ENCODE measurements at places on chromosomes 1 and 21.
A peak's percentile ranks its signal among the peaks of the same experiment; 100 is the strongest.

GRCh38 chr1:151638812-151639211, 27.0 kb downstream of the SNX27 start:
- DNase-seq = no peak

DNA sequence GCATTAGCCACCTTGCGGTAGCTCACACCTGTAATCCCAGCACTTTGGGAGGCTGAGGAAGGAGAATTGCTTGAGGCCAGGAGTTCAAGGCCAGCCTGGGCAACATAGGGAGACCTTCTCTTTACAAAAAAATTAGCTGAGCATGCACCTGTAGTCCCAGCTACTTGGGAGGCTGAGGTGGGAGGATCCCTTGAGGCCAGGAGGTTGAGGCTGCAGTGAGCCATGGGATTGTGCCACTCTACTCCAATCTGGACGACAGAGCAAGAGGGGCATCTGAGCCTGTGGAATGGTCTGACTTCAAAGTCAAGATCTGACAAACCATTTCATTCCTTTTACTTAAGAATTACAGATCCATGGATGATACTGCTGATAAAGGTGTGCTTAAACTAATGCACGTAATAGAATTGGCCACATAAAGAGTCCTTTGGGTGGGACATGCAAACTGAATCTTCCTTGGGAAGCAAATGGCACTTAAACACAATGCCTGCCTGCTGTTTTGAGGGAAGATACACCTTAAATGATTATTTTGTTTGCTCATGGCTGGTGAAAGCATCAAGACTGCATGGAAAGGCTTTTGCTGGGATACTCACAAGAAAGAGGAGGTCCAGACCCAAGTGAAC, 2.5 kb upstream of the TMEM201 start:
- DNase-seq = no peak

DNA sequence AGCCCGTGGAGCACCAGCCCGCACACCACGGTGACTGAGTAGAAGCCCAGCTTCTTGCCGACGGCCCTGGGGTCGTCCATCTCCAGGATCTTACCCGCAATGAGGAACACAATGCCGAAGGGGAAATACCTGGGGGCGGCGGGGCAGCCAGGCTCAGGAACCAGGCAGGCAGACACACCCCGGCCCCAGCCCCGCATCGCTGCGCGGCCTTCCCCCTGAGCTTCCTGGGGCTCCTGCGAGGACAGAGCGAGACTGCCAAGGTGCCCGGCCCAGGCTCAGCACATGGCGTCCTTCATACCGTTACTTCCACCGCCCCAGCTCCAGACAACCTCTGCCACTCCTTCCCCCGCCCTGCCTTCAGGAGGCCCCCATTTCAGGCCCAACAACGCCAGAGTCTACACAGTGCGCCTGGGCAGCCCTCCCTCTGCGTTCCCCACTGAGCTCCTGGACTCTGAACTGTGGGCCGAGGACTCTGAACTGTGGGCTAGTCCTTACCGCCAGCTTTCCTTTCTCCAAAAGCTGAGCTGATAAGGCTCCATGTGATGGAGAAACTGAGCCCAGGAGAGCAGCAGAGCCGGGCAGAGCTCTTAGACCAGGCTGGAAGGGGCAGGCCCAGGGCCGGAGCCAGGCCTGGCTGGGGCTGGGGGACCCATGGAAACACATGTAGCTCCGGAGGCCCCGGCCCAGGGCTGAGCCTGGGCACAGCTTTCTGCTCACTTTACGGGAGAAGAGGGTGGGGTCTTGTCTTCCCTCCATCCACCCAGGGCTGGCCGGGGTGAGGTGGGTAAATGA, 30.8 kb downstream of the PODN start:
- no peak for DNase-seq

GRCh38 chr1:107925565-107925964, 39.4 kb downstream of the VAV3 start:
- no peak for DNase-seq

GRCh38 chr21:38273745-38274542, 17.2 kb downstream of the KCNJ15 start:
- DNase-seq = no peak

DNA sequence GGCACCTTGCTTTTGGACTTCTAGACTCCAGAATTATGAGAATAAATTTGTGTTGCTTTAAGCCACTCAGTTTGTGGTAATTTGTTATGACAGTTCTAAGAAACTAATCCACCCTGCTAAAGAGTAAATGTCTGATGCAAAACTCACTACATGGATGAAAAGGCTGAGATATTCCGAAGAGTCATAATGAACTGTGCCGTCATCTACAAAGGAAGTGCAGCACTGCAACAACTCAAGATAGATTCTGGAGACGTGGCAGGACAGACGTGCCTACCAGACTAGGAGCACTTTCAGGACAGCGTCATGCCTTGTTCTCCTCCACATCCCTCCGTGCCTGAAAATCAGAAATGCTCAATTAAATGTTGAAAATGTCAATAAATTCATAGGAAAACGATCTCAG, 24.4 kb upstream of the IRF2BP2 start:
- no peak for DNase-seq

DNA sequence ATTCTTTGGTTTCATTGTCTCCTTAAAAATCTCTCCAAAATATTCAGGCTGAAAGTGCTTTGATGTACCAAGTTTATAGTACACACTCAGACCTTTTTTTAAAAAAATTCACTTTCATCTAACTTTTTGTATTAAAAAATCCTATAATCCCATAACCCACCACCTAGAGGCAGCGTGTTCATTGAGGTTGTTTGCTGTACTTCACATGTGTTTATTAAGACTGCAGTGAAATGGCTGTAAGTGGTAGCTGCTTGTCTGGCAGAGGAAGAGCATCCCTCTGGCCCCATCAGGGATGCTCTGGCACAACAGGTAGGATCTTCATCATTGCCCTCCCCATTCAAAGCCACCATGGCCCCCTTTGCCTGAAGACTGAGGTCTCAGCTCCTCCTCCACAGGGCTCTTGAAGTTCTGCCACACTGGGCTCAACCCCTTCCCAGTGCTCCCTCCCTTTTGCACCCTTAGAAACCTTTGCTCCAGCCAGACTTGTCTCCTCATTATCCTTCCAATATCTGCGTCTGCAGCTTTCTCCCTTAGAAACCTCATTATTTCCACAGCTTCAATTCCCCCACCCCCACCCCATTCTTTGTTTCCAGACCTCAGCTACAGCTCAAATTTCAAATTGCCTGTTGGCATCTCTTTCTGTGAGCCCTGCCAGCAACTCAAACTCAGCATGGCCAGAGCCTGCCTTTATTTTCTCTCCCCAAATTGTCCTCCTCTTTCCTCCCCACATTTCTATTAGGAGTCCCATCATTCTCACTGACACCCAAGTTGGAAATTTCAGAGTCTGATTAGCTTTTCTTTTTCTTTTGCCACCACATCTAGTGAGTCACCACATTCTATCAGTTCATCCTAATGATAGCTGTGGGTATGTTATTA, 369.6 kb upstream of the USP24 start:
- no peak for DNase-seq

DNA sequence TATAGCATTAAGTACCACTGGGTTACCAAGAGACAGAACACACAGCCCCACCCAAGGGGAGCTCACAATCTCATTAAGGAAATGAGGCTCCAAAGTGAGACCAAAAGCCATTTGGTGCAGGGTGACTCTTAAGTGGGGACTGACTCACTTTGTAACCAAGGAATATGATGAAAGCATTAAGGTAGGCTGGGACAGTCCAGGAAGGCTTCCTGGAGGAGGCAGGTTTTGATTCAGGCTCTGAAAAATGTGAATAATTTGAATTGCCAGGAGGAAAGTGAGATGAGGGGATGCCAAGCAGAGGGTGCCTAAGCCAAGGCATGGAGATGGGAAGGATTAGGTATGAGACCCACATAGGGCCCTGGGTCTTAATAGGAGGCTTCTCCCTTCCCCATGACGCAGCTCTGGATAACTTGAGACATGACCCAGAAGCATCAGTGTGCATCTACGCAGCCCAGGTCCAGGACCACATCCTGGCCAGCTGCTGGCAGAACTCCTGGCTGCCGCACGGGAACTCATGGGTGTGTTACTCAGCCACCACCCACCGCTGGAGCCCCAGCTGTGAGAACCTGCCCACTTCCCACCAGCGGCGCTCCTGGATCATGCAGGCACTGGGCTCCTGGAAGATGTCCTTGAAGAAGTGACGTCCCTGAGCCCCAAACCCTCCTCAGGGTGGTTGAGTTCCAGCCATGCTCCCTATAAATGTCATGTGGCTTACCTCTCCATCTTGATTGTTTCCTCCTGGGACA, 5.9 kb upstream of the TTC4 start:
- no peak for DNase-seq

GRCh38 chr1:63773815-63774616, at the start of gene ROR1:
TSS of gene ROR1 (plus strand) at chr1:63774017.
- DNase-seq = peak; percentile 65

DNA sequence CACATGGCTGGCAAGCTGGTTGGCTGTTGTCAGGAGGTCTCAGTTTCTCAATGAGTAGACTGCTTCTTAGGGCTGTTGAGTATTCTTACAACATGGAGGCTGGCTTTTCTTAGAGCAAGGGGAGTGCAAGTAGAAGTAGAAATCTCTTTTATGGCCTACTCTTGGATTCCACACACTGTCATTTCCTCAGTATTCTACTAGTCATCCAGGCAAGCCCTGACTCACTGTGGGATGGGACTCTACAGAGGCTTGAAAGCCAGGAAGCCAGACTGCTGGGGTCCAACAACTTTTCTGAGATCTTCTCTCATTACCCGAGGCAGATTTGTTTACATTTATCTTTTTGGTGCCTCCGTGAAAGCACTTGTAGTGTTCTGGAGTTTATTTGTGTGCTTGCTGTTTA, 196.2 kb upstream of the APP start:
- no peak for DNase-seq

- no peak for DNase-seq
Observed at GRCh38 chr1:152811050-152811449, 721 bp upstream of the LCE1B start.

GRCh38 chr1:197526736-197527371, 248.4 kb downstream of the DENND1B start:
- no peak for DNase-seq

DNA sequence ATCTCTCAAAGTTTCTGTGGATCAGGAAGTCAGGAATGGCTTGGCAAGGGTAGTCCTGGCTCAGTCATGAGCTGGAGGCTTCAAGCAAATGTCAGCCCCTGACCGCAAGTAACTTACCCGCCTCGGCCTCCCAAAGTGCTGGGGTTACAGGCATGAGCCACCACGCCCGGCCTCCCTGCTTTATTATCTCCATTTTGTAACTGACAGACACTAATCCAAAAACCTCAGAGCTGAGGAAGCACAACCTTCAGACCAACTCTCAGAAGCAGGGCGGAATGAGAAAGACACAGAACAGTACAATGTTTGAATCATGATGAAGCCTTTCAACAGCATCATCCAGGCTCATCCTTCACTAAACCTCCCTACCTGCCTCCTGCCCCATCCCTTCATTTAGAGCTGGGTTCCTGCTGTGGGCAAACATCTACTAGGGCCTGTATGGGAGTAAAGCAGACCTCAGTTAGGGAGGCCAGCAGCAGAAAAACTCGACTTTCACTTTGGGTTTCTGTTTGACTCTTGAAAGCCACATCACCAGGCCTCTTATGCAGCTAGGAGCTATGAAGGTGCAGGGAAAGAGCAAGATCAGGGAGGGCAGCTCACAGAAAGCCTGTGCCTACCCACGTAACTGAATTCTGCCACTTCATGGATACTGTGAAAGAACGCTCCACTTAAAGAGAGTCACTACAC, 84.4 kb upstream of the RAB4A start:
- no peak for DNase-seq

- DNase-seq = no peak
Observed at GRCh38 chr1:16012590-16013219, 5.1 kb downstream of the HSPB7 start.

DNA sequence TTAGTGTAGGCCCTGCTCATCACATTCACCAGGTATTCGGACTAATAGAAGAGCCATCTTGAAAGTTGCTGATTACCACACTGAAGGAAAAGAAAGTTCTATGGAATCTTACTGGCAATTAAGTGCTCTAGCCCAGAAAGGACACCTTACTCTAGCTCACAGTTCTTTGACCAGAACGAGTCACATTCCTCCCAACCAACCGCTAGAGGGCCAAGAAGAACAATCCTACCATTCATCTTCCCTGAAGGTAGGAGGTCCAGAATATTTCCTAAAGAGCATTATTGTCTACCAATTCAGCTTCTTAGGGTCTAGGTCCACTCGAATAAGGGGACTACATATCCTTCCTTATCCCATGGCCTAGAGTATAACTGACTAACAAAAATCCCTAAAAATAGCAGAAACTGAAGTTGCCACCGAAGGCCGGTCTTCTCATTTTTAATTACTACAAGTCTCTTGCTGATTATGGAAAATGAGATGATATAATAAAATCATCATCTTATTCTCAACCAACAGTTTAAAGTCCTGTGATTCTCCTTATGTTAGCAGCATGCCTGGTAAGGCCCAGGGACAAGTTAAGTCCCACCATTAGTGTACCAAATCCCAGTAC, 2.7 kb upstream of the FMO1 start:
- DNase-seq = no peak

- DNase-seq = no peak
Observed at GRCh38 chr1:25897754-25898153, 8.5 kb downstream of the STMN1 start.

- DNase-seq = no peak
Observed at GRCh38 chr1:27955076-27955475, 4.7 kb upstream of the XKR8 start.

DNA sequence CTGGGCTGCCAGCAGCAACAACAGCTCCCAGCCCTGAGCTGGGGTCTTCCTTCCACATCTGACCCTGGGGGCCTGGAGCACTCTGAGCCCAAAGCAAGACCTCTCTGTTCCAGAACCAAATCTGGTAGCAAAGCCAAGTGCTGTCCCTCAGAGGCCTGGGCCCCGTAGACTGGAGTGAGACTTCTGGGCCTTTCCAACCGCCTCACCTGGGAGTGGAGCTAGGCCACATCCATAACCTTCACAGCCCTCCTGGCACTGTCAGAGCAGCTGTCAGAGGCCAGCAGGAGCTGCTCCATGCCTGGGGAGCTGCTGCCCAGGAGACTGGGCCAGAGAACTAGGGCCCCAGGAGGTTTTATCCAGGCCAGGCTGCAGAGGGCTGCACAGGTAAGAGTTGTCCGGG, 15.4 kb upstream of the SLC5A9 start:
- DNase-seq = no peak

DNA sequence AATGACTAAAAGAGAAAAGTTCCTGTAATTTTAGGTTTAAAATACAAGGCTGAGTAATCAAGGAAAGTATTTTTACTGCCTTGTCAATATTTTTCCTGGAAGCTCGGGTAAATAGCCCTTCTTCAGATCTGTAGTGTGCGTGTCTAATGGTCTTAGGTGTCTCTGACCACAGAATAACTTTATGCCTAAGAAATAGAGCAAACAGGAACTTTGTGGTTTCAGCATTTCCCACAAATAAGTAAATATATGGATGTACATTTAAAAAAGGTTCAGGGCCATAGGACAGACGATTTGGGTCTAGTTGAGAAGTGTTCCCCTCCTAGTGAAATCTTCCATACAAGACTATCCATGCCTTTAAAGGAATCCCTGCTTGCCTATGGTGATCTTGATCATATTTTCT, 107.0 kb downstream of the ZC3H11B start:
- DNase-seq = peak; percentile 25

GRCh38 chr21:17854745-17855144, 35.6 kb upstream of the C21orf91 start:
- DNase-seq = no peak

- no peak for DNase-seq
Observed at GRCh38 chr1:19390166-19390850, 78.2 kb downstream of the SLC66A1 start.

GRCh38 chr1:91133248-91133647, 111.4 kb upstream of the ZNF644 start:
- no peak for DNase-seq

Measured in HFF-Myc (cell line).